ENCODE measurements at places on chromosomes 13 and 19.

GRCh38 chr13:90773681-90774080 is 573.8 kb upstream of the MIR17HG start:
- ATAC-seq: no peak

GRCh38 chr19:39024875-39025641 is 7.3 kb downstream of the FBXO27 start:
- no peak for ATAC-seq

DNA sequence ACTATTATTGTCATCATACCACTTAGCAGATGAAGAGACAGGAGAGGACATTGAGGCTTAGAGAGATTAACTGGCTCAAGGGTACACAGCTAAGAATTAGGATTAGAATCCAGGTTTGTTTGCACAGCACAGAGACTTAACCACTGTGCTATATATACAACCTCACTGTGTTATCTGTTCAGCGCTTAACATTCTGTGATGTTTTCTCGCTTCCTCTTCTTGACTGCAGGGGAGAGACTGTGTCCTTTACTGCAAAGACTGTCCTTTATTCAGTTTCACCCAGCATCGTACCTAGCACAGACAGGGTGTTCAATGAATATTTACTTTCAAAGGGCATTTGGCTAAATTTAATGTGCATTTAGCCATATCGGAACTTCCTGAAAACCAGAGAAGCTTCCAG is 54.9 kb upstream of the PCDH8 start:
- no peak for ATAC-seq

- peak; percentile 86 for ATAC-seq
These were observed 722 bp upstream of the ICAM1 start for GRCh38 chr19:10270180-10270615.

DNA sequence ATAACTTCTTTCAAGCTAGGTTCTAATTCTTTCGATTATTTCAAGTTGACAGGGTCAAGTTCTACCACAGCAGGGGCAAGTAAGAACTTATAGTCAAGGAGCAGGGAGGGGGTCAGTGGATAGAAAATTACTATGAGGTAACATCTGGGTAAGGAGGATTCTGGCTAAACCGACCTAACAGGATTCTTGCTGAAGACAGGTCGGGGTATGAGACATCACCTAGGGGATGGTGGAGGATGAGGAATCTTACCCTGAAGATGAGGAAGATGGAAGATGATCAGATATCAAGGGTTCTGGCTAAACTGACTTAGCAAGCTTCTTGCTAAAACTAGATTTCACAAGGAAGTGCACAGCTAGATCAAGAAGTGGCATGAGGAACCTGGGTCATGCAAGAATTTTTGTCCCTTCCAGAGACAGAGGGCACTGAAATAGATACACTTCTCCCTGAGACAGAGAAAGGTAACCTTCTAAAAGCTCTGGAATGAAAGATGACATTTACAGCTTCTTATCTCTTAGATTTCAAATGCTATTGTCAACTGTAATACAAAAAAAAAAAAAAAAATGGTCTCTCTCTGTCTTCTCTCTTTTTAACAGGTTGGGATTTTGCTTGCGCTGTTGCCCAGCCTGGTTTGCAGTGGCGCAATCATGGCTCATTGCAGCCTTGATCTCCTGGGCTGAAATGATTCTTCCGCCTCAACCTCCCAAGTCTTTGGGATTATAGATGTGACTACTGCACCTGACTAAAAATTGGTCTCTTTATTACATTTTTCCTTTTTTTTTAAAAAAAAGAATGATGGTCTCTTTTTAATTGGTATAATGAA is 9.6 kb upstream of the METTL21C start:
- no peak for ATAC-seq

DNA sequence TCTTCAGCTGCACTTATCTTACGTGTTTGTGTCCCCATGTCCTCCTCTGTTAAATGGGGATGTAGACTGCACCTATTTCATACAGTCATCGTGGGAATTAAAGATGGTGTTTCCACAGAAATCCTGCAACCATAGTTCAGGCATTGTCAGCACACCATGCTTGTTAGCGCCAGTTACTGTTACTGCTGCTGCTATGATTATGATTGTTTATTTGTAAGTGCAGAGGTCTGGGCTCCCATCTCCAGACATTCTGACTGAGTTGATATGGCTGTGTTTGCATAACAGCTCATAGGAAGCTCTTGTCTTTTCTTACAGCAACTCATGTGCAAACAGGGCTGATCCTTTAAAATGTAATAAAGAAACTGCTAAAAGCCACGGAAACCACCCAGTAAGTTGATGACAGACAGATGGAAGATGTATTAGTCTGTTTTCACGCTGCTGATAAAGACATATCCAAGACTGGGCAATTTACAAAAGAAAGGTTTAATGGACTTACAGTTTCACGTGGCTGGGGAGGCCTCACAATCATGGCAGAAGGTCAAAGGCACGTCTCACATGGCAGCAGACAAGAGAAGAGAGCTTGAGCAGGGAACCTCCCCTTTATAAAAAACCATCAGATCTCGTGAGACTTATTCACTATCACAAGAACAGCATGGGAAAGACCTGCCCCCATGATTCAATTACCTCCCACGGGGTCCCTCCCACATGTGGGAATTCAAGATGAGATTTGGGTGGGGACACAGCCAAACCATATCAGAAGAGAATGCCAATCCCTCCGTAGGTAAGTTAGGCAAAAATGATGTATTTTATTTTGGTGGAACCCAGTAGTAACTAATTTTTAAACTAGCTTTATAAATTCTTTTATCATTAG is 1.6 kb downstream of the ZSCAN5A start:
- no peak for ATAC-seq

DNA sequence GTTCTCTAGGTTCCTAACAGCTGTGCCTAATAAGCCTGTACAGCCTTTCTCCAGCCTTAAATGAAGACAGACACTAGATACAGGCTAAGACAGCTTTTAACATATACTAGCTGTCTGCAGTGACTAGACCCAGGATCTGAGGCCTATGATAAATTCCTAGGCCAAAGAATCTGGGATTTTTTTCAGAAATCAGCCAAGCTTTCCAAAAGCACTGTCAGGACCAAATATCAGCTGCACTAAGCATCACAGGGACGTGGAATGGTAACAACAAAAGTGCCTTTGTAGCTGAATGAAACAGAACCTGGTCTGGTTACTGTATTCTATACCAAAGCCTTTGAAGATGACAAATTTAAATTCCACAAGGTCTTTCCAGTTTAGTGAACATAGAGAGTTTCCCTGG is 77.9 kb upstream of the DOCK9 start:
- ATAC-seq: no peak

- ATAC-seq: no peak
These were observed 14.0 kb downstream of the PLIN4 start for GRCh38 chr19:4504297-4504701.

GRCh38 chr13:112032186-112032993 is 34.6 kb upstream of the SOX1 start:
- ATAC-seq: no peak

DNA sequence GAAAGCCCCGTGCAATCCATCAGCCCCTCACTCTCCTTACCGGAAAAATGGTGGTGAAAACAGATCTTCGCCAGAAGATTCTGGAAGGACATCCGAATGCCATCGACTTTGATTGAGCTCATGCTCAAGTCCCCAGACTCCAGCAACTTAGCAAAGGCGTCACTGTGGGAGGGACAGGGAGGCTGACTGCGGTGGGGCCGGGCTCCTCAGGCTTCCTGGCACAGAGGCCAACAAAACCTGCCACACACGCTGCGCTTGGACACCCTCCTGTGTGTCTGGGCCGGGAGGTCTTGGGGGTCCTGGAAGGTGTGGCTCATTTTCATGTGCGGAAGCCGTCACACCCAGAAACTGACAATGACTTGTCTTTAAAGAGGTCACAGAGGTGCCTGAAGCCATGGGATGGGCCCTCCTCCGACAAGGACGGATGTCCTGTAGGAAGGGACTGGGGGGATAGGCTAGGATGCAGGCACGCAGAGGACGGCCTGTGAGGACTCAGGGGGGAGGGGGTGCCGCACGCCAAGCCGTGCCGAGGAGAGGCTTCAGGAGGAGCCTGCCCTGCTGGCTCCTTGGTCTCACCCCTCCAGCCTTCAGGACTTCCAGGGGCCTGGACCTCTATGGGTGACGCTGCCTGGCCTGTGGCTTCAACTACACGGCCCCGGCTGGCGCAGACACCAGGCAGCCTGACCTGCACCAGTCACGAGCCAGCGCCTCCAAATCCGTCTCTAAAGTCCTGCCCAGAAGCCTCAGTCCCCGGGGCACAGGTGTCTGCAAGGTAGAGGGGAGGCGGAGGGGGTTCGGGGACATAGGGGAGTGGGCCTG is 12.5 kb downstream of the IZUMO4 start:
- no peak for ATAC-seq

GRCh38 chr13:98233127-98233526 is 56.1 kb upstream of the RNF113B start:
- ATAC-seq: no peak

- no peak for ATAC-seq
These were observed 73.1 kb upstream of the MTIF3 start for GRCh38 chr13:27523346-27524073.

GRCh38 chr19:53196777-53197396 is 3.7 kb upstream of the ZNF665 start:
- ATAC-seq: peak; percentile 91

- no peak for ATAC-seq
These were observed 36.4 kb downstream of the IGFL3 start for GRCh38 chr19:46088101-46088500.

DNA sequence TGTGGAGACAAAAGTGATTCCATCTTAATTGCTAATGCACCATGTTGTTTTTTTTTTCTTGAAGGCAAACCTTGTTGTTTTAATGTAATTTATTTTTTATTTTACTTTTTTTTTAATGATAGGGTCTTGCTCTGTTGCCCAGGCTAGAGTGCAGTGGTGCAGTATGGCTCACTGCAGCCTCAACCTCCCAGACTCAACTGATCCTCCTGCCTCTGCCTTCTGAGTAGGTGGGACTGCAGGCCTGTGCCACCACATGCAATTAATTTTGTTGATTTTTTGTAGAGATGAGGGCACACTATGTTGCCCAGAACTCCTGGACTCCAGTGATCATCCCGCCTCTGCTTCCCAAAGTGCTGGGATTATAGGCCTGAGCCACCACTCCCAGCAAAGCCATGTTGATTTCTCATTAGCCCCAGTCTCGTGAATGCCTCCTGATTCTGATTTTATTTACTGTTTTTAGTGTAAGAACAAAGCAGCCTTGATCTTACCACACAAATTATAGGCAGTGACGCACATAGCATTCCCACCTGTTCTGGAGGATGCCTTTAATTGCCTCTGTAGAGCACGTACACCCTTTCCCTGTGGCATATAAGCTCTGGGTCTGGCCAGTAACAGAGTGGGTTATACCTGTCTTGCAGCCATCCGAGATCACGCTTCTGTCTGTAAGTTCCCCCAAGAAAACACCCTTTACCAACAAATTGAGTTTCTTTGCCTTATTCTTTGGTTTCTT is 150.4 kb downstream of the GGACT start:
- ATAC-seq: no peak

DNA sequence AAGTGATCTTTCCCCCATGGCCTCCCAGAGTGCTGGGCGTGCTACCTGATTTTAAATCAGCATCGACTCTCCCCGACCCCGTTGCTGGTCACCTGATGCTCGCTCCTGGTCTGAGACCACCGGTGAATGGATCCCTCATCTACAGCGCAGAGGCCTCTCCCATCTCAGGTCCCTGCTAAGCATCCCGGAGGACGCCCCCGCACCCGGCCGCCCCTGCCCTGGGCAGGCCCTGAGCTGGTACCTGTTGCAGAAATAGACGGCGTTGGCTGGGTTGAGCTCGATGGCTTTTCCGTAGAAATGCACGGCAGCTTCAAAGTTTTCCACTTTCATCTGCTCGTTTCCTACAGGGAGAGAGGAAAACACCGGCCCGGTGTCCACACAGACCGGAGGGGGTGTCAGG is 18.1 kb downstream of the SGTA start:
- ATAC-seq: no peak

DNA sequence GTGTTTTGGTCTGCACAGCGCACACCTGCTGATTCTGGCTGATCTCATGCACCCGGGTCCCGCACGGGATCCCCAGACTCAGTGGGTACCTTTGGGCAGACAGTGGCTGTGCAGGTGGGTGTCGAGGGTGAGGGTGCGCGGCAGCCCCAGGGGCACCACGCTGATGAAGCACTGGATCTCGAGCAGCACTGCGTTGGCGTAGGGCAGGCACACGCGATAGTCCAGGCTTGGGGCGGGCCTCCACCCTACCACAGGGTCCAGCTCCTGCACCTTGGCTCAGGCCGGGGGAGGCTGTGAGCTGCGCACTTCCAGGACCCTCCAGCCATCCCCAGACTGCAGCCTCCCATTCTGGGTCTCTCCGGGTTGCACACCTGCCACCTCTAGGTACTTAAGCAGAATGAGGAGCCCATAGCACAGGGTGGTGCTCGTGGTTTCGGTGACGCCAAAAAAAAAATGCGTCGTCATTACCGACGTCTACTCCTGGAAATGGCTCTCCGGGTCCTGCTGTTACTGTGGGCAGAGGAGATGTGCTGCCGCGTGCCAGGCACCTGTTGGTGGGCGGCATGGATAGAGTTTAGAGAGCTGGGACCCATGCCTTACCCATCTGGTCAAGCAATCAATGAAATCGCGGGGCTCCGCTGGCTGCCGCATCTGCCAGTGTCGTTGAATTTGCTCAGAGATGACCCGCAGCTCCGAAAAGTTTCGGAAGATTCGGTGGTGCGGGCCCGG is 10.5 kb downstream of the EGLN2 start:
- ATAC-seq: no peak

- no peak for ATAC-seq
These were observed 575.6 kb downstream of the DCT start for GRCh38 chr13:93903909-93904308.

- no peak for ATAC-seq
These were observed 223.5 kb downstream of the KLF12 start for GRCh38 chr13:73910733-73911132.

DNA sequence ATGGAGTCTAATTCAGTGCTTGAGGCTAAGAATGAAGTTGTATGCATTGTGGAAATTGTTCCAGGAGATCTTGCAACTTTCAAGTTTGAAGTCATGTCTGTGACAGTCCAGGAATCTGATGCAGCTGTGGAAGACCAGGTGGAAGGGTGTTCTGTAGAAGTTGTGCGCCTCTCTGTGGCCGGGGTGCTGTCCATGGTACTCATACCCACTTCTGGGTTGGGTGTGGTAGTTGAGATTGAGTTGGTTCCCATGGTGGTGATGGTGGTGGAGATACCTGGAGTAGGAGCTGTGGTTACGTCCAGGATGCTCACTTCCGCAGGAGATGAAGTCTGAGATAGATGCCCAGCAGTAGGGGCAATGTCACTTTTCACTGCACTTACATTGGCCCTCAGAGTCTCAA is 44.3 kb downstream of the MUC16 start:
- ATAC-seq: no peak

DNA sequence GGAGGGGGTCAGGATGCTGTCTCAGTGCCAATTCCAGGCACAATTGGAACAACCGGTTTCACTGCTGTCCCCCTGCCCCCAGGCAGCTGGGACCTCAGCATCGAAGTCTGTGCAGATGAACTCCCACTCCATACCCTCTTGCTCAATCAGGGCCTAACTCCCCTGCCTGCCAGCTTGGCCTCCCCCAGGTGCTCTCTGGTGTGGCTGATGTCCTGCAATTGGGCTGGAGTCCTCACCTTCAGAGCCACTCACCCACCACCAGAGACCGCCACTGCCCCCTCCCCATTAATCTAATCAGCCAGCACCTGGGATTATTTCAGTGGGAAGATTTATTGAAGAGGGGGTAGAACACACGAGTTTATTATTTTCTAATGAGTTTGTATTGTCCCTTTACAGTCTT is 118.8 kb downstream of the MIPEP start:
- ATAC-seq: no peak

Measured in activated T-helper 17 cell treated with anti-CD3 and anti-CD28 coated beads, Interleukin-2, amount 50 U/mL, for 72 hours (primary cell).